ENCODE measurements at places on chromosomes 6 and 20.

DNA sequence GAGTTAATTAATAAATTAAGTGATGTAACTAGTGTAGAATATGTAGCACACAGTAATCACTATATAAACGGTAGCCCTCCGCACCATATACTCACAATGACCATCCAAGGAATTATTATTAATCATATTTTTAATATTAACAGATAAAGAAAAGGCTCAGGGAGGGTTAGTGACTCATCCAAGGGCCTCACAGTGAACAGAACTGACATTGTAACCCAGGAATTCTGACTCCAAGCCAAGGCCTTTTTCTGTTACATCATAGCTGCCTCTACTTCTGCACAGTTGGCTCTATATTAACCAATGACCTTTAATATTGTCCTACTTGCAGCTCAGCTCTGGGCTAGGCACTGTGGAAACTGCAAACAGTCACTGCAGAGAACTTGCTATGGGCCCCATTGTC lies 117.5 kb upstream of the SIRPG start:
- no peaks in the 10 kb centered on the region for H3K27me3 ChIP-seq
- DNase-seq: no peak
- H3K4me3 ChIP-seq: no peak overlapping the region
- no peak overlapping the region for H3K27ac ChIP-seq
- no peaks in the 10 kb centered on the region for H3K36me3 ChIP-seq

GRCh38 chr6:11149551-11149950 lies 38.0 kb upstream of the ERVFRD-1 start:
- H3K27me3 ChIP-seq: no peaks in the 10 kb centered on the region
- no peaks in the 10 kb centered on the region for H3K36me3 ChIP-seq
- H3K4me3 ChIP-seq: no peak overlapping the region
- DNase-seq: no peak

- H3K4me3 ChIP-seq: no peak overlapping the region
- no peaks in the 10 kb centered on the region for H3K27me3 ChIP-seq
- no peak overlapping the region for H3K27ac ChIP-seq
These were observed 540.0 kb downstream of the KHDRBS2 start for GRCh38 chr6:61745994-61746393.

DNA sequence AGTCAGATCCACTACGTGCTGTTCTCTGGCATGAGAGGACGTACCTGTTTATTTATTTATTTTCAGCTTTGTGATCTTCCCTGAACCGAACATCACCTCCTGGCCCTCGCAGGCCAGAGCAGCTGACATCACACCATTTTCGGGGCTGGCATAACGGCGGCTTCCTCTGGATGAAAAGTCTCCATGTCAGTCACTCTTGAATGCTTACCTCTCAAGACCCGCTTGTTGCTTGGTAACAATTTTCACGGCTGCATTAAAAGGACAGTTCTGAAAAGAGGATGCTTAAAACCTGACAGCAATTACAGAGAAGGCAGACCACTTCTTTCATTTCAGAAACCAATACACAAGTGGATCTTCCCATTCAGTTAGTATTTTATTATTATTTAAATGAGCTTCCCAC lies 159.8 kb upstream of the CDH4 start:
- no peak for DNase-seq
- H3K36me3 ChIP-seq: no peaks in the 10 kb centered on the region
- H3K27me3 ChIP-seq: no peaks in the 10 kb centered on the region
- no peak overlapping the region for H3K4me3 ChIP-seq
- H3K27ac ChIP-seq: no peak overlapping the region

GRCh38 chr20:25009218-25010145 lies 16.9 kb upstream of the APMAP start:
- H3K4me3 ChIP-seq: no peak overlapping the region
- DNase-seq: no peak
- peaks cover 19% of the 10 kb centered on the region for H3K4me1 ChIP-seq
- H3K27ac ChIP-seq: no peak overlapping the region

GRCh38 chr6:32614366-32615081 lies 22.7 kb upstream of the HLA-DQA1 start:
- H3K4me3 ChIP-seq: no peak overlapping the region
- H3K27me3 ChIP-seq: no peaks in the 10 kb centered on the region
- H3K27ac ChIP-seq: no peak overlapping the region
- DNase-seq: no peak
- no peaks in the 10 kb centered on the region for H3K4me1 ChIP-seq

GRCh38 chr20:48592107-48592940 lies 235.5 kb downstream of the PREX1 start:
- H3K4me1 ChIP-seq: no peaks in the 10 kb centered on the region
- no peaks in the 10 kb centered on the region for H3K36me3 ChIP-seq
- H3K27me3 ChIP-seq: no peaks in the 10 kb centered on the region
- DNase-seq: no peak
- H3K4me3 ChIP-seq: no peak overlapping the region

DNA sequence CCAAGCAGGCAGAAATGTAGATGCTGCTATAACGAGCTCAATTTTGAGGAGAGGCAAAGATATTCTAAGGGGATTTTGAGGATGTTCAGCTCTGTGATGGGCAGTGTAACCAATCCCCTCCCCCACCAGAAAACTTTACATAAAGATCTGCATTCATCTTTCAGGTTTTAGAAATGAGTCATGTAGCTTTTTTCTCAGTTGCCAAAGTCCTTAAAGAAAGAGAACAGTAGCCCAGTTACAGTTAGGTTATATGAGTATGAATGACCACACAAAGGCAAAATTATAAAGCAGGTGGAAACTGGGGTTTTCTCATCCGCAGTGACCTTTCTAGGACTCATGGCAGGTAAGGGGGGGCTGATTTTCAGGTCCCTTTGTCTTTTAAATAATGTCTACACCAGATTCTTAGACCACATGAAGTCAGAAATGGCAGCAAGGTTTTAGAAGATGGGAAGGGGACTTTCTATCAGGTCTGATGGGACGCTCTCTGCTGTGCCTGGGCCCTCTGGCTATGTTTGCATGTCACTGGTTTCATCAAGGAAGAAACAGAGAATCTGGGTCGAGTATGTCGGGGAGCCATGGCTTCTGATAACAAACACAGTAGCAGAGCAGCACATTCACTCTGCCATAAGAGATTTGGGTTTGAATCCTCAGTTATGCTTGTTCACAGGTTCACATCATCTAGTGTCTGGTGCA lies 94.7 kb downstream of the CLIC5 start:
- H3K36me3 ChIP-seq: no peaks in the 10 kb centered on the region
- no peak overlapping the region for H3K27ac ChIP-seq
- DNase-seq: no peak
- H3K4me3 ChIP-seq: no peak overlapping the region
- H3K27me3 ChIP-seq: no peaks in the 10 kb centered on the region

GRCh38 chr6:148192310-148192709 lies 150.3 kb upstream of the SASH1 start:
- H3K4me1 ChIP-seq: no peaks in the 10 kb centered on the region
- H3K4me3 ChIP-seq: no peak overlapping the region
- H3K36me3 ChIP-seq: no peaks in the 10 kb centered on the region
- H3K27ac ChIP-seq: no peak overlapping the region
- no peak for DNase-seq

GRCh38 chr6:148874698-148875293 lies 128.0 kb downstream of the UST start:
- H3K4me1 ChIP-seq: peaks cover 4% of the 10 kb centered on the region
- no peaks in the 10 kb centered on the region for H3K27me3 ChIP-seq
- DNase-seq: peak; percentile 73
- H3K4me3 ChIP-seq: no peak overlapping the region
- no peak overlapping the region for H3K27ac ChIP-seq
- peaks cover 3% of the 10 kb centered on the region for H3K36me3 ChIP-seq

Data from spinal cord (tissue), 10 donors.